CD4-positive, alpha-beta T cell treated with Interleukin-12 subunit alpha and Interleukin-12 subunit beta, for 1 hour (primary cell): ENCODE measurements at places on chromosomes 13 and 19.

GRCh38 chr13:108777421-108778420 lies 148.3 kb downstream of the MYO16 start:
- DNase-seq, result no peak

- no peak for DNase-seq
These were observed 2.3 kb downstream of the FUT2 start for GRCh38 chr19:48698046-48698445.

- no peak for DNase-seq
These were observed 1.2 kb upstream of the FOXO1 start for GRCh38 chr13:40667622-40667978.

DNA sequence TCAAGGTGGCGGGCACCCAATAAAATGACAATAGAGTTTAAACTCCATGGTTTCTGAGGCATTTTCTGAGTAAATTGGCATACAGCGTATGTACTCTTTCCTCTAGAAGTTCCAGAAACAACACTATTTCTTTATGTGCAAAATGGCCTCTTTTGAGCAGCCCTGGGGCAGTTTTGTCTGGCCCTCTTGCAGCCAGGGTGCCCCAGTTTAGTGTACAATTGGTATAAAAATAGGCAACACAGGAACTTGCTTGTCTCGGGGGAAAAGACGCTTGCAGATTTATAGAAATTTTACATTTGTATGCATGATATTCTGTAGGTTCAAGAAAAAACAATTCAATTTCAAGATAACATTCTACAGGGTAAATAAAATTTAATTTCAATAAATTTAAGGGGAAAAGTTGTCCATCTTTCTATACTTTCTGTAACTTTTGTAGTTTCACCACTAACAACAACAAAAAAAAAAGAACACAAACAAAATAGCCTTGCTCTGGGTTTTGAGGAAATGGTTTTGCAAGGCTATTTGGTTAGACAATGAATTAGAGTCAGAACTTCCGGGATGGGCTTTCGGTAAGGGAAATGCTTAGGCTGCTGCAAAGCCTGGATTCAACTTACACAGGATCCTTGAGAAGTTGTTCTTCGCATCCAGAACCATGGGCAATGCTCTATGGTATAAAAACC lies 45.3 kb downstream of the LRCH1 start:
- DNase-seq, result no peak

DNA sequence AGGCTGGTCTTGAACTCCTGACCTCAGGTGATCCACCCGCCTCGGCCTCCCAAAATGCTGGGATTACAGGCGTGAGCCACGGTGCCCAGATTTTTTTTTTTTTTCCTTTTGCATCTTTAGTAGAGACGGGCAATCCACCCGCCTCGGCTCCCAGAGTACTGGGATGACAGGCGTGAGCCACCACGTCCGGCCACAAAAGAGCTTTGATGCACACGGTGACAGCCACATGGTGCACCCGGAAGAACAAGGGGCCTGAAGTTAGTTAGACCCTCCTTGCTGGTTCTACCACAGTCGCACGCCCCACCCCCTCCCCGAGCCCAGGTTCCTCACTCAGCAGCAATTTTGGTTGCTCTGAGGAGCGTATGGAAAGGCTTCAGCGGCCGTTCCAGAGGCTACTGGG lies 54.2 kb upstream of the USE1 start:
- DNase-seq, result peak; percentile 32

DNA sequence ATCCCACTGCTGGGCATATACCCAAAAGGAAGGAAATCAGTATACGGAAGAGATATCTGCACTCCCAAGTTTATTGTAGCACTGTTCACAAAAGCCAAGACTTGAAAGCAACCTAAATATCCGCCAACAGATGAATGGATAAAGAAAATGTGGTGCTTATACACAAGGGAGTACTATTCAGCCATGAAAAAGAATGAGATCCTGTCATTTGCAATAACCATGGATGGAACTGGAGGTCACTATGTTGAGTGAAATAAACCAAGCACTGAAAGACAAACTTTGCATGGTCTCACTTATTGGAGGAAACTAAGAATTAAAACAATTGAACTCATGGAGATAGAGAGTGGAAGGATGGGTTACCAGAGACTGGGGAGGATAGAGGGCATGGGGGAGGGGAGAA lies 6.5 kb upstream of the SIGLEC14 start:
- DNase-seq, result no peak

- no peak for DNase-seq
These were observed 16.3 kb downstream of the PLA2G4C start for GRCh38 chr19:48094129-48094854.

- no peak for DNase-seq
These were observed 39.7 kb upstream of the RXFP2 start for GRCh38 chr13:31699650-31700049.

- no peak for DNase-seq
These were observed 34.0 kb upstream of the HOMER3 start for GRCh38 chr19:18975011-18975410.

DNA sequence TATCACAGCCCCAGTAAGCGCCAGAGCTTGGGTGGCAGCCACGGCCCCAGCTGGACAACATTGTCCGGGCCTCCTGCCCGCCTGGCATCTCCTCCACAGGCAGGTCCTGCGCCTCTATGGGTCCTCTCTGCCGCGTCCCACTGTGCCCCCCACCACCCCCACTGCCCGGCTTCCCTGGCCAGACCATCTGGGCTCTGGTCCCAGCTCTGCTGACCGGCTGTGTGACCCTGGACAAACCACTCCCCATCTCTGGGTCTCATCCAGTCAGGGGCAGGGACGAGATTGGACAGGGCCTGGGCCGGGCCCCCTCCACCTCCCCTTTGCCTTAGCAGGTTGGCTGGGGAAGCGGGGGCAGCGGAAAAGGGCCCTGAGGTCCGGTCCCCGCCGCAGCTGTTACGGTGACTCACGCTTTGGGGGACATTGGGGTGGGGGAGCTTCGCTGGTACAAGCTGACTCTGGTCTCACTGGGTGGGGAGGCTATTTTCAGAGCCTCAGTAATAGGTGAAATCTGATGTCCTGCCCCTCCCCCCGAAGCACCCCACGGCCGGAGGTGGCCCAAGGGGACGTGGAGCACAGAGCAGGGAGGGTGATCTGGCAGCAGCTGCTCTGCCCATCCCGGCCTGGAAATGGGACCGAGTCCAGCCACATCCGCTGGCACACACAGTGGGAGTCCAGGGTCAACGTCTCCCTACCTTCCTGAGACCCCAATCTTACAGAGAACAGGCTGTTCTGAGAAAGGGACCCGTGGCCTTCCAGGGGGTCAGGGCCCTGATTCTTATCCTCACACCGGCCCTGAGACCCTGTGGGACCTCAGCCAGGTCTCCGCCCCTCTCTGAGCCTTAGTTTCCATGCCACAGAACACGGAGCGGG lies 9.1 kb downstream of the NFIC start:
- no peak for DNase-seq

DNA sequence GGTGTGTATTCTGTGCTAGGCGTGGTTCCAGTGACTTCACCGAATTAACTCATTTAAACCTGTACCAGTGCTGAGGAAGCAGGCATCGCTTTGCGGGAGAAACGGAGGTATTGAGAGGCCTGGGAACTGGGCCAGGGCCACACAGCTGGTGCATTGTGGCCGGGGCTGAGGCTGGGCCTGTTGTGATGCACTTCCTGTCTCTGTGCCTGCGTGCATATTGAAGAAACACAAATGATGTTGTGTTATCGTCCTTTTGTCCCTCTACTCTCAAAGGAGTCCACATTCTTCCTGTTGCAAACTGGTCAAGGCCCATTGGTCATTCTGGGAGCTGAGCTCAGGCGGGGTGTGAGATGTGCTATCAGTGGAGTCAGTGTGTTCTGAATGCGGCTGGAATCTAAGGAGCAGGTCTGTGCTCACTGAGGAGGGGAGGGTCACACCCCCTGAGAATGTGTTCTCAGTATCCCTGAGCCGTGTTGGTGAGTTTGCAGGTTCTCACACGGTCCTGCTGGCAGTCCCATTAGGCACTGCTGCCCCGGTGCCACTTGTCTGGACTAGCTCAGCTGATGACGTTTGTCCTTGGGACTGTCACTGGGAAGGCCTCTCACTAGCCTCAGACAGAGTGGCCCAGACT lies 62.1 kb downstream of the ARHGEF7 start:
- DNase-seq, result peak; percentile 67

DNA sequence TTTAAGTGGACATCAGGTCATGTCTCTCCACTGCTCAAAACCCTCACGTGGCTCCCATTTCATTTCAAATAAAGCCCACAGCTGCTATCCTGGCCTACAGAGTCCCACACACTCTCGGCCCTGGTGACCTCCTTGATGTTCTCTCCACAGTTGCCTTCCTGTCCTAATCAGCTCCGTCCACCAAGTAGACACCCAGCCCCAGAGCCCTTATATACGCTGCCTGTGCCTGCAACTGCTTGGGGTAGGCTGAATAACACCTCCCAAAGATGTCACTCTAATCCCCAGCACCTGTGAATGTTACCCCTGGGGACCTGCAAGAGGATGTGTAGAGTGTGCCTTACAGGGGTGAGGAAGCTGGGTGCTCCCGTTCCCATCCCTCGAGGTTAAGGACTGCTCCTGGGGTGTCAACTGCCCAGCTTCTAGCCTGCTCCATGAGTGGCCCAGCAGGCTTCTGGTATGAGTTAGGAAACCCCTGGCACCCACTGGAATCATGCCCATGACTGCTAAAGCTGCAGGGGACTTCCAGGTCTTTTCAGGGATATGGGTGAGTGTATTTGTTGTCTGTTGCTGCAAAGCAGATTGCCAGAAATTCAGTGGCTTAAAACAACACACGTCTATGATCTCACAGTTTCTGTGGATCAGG lies 6.0 kb downstream of the FAM187B start:
- DNase-seq, result no peak

- peak; percentile 48 for DNase-seq
These were observed 170.9 kb downstream of the LACC1 start for GRCh38 chr13:44050450-44051063.

- no peak for DNase-seq
These were observed 1576.9 kb upstream of the SPRY2 start for GRCh38 chr13:81917810-81918209.

- DNase-seq, result no peak
These were observed 12.1 kb upstream of the MYCBP2 start for GRCh38 chr13:77338961-77339401.

DNA sequence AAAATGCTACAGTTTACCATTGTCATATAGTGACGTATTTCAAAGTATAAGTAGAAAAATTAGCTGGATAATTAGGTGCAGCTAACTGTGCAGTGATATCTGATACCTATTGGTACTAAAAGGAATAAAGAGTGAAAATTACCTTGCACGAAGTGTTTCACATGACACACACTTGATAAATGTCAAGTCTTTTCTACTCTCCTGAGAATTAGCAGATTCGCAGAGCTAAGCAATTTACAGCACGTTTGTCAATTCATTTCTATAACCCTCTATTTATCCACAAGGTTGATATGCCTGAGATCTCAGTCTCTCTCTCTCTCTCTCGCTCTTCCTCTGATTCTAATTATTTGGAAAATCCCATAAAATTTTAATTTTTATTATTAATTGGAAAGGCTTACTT lies 1109.0 kb downstream of the EFNB2 start:
- no peak for DNase-seq

DNA sequence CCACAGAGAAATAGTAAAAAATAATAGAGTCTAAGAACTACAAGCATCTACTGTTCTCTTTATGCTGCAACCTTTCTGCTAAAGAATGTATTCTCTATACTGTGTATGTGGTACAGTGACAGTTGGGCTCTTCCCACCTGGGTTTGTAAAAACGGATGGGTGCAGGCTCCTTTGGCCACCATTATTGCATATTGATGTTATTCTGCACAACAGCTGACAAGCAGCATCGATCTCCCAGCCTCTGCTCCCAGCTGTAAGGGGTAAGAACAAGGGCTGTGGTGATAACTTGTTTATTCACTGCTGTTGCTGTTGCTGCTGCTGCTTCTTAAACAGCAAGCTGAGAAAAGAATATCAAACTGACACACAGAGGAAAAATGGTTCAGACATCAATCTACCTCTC lies 56.1 kb downstream of the KCNRG start:
- no peak for DNase-seq

DNA sequence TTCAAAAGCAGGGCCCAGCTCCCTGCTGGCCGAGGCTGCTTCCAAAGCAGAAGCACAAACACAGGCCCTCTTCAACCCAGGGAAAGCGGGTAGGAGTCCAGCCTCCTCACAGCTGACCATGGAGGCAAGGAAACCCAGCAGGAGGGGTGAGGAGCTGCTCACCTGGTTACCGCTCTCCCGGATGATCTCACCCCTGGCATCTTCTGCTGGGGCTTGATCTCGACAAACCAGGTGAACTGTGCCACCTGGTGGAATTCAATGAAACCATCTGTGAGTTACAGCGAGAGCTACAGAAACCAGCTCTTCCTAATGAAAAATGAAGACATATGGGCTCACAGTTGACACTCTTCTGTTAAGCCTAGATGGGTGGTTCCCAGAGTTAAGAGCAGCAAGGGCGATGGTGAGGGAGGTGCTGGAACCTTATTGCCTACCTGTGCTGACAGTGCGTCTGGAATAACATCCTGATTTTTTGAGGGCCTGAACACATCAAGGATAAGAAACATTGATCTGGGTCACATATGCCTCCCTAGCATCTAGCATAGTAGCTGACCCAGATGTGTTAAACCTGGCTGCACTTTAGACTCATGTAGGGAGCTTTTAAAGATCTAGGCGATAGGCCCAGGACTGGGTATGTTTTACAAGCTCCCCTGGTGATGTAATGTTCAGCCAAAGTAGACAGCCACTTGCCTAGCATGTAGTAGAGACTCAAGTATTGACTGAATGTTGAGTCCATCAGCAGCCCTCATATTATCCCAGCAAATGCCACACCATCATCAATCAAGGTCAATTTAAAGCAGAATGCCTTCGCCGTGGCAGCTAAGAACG lies 6.1 kb downstream of the DHRS12 start:
- DNase-seq, result peak; percentile 77

DNA sequence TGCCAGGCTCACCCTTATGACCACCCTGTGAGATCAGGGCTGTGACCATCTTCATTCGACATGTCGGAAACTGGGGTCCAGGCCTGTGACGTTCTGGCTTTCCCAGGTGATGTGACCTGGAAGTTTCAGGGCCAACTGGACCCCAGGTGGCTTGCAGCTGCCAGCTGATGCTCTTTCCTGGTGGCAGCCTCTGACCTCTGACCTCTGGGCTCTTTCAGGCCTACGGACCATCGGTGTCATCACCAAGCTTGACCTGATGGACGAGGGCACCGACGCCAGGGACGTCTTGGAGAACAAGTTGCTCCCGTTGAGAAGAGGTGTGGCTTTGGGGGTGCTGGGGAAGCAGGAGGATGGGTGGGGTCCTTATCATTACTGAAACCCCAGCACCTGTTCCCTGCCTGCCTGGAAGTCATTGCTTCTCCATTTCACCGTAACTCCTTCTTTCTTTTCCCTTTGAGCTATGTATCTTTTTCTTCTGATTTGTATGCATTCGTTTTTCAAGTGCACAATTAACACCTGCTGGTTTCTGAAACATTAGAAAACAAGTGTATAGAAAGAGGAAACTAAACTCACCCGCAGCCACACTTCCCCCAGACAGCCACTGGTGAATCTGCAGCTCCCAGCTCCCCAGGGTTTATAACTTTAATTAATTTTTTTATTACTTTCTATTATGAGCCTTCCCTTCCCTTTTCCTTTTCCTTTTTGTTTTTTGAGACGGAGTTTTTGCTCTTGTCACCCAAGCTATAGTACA lies 58.9 kb downstream of the TMED1 start:
- no peak for DNase-seq
